ENCODE measurements at places on chromosomes 7 and 10.

DNA sequence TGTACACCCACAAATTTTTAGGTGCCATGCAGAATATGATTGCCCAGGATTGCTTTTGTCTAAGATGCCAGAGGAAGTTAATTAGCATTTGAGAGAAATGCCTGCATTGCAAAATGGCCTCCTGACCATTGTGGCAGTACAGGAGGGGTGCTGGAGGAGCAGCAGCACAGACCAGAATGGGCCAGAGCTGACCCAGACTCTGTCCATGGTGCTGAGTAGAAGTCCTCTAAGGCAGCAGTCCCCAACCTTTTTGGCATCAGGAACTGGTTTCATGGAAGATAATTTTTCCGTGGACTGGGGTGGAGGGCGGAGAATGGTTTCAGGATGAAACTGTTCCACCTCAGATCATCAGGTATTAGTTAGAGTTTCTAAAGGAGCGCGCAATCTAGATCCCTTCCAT is 217.8 kb upstream of the AGK start:
- no peak for DNase-seq

DNA sequence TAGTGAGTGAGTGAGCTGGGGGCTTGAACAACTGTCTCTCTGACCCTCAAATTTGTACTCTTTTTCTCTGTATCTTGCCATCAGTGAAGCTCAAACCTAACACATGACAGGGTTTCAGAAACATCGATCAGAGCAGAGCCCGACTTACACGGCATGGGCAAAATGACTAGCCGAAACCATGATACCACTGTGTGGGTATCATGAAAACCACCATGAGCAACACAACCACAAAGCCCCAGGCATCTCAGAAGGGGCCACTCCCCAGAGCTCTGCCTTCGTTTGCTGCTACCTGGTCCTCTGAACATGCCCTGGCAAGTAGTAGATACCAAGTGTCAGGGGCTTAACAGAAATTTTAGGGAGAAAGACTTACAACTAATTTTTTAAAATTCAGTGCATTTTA is 308.5 kb downstream of the WDR11 start:
- DNase-seq: no peak

GRCh38 chr7:35555934-35556333 is 139.0 kb downstream of the HERPUD2 start:
- DNase-seq: no peak

DNA sequence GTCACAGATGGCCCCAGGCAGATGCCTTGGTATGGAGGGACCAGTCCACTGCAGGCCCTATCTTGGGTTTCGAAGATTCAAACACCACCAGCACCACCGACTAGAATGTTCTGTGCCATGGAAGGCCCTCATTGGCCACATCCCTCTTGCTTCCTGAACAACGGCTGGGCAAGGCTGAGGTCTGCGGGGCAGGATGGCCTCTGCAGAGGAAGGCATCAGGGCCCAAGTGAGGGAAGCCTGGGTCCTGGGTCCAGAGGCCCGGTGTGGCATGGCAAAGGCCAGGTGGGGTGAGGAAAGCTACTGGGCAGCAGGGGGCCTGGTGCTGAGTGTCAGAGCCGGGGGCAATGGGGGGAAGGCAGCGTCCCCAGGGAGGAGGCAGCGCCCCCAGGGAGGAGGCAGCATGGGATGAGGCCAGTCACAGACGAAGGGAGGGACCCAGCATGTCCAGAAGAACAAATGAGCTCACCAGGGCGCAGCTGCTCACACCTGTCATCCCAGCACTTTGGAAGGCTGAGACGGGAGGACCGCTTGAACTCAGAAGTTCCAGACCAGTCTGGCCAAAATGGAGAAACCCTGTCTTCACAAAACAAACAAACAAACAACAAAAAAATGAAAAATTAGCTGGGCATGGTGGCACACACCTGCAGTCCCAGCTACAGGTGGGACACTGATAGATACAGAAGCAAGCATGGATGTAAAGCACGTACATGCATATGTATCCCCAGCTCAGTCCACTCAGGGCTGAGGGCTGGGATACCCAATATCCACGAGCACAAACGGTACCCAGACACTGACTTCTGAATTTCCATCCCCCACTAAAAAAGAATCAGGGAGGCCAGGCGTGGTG is 64.4 kb downstream of the PROSER2 start:
- DNase-seq: no peak
